ENCODE measurements at places on chromosomes 7 and 10.

DNA sequence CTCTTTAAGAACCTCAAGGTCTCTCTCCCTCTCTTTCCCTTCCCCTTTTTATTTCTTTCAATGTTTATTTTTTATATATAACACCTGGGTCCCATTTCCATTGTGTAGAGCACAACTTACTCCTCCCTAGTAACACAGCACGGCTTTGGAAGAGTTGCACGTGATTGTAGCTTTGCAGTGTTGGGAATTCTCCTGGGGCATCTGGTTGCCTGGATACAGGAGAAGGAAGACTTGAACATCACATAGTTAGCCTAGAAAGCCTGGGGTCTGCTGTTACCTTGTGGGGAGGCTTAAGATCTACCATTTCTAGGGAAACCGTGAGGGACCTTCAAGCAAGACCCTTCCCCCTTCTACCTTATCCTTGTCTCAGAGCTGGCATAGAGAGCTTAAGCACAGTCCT is 41.1 kb upstream of the NFKB2 start:
- no peak for DNase-seq

DNA sequence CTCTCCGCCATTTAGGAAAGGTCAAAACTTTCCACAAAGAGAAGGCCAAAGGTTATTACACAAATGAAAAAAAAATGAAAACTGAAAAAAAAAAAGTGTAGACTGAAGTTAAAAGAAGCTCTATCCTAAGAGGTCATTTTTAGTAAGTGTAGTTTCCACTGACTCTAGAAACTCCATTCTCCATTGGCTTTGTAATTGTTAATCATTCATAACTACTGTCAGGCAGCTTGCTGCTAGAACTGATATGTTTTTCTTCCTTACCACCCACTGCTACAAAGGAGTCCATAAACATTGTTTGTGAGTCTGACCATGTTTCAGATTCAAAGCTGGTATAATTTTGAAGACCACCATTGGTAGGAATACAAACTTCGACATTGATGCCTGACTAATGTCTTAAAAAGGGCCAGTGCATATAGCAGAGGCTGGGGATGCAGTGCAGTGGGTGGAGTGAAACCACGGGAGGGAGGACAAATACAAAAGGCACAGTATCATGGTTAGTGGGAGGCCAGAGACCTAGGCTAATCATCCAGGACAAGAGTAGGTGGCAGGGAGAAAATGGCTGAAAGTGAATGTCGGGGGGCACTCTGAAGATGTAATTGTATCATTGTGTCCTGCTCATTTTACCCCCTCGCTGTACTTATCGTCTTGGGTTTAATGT is 16.9 kb upstream of the DYNC1I1 start:
- no peak for DNase-seq

DNA sequence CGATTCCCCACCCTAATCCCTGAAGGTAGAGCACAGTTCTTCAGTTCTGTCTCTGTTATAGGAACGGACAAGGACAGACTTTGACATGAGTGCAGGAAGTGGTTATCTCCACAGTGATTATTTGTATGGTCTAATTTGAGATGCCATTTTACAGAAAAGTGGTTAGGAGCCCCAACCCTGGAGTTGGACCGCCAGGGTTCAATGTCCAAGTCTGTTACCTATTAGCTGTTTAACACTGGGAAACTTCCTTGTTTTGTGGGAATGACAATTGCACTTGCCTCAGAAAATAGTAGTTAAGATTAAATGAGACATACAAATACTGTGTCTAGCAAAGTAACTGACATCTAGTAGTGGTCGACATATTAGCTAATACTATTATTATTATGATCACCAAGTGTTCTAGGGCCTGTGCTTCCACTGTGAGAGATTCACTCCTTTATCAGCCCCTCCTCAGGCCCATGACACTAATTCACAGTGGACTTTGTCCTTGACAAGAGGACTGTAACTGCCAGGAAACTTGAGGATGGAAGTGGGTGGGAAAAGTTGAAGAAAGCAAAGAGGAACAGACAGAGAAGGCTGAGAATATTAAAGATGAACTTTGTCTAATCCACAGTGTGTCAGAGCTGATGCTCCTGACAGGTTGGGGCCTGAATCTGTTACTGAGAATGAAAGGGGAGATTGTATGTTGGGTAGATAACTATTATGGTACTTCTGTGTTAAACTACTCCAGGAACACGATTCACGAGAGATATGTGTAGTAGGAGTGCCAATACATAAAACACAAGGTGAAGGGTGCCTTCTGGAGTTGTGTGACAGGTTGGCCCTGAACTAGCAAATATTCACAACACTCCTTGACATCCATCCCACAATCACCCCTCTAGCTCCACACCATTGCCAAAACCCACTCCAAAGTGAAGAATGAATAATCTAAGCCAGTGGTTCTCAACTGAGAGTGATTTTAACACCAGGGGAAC is 66.4 kb downstream of the TAC1 start:
- DNase-seq, result no peak

GRCh38 chr10:6917125-6917524 is 337.0 kb upstream of the PRKCQ start:
- no peak for DNase-seq

GRCh38 chr7:117009705-117010361 is 56.5 kb downstream of the ST7 start:
- DNase-seq, result no peak

- DNase-seq, result no peak
These were observed 22.2 kb upstream of the SH2B2 start for GRCh38 chr7:102264367-102264891.

DNA sequence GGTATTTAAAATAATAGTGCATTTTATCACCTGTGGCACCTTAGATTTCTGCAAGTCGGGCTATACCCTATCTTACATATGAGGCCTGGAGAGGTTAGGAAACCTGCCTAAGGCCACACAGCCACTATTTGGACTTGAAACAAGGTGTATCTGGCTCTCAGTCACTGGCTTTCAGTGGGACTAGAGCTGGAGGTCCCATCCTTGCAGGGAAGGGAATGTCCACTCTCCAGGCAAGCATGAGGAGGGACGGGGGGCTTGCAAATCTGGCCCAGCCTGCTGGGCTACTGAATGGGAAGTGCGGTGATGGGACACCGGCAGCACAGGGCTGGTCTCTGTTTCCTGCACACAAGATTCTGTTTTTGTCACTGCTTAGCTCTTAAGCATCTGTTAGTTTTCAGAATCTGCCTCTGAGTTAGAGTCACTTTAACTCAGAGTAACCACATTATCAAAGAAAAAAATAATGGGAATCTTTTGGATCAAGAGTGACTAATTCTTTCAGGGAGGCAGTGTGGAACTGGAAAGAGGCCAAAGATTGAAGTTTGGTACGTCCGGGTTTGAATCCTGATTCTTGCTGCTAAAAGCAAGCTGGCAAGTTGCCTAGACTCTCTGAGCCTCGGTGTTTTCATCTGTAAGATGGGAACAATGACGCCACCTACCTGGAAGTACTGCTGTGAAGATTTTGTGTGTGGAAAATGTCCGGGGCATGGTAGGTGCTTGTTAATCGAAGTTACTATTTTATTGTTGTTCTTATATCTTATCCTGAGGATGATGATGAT is 33.8 kb upstream of the HABP2 start:
- no peak for DNase-seq

- DNase-seq, result no peak
These were observed 4.1 kb downstream of the VAX1 start for GRCh38 chr10:117134056-117134305.

DNA sequence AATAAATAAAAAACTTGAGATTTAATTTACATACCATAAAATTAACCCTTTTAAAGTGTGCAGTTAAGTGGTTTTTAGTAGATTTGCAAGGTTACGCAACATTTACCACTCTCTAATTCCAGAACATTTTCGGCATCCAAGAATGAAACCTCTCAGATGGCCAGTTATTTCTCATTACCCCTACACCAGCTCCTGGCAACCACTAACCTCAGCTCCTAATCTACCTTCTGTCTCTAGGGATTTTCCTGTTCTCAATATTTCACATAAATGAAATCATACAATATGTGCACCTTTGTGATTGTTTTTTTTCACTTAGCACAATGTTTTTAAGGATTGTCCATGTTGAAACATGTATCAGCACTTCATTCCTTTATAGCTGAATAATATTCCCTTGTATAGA is 45.1 kb downstream of the INPP5F start:
- DNase-seq, result no peak

GRCh38 chr7:136446751-136447150 is 421.7 kb upstream of the CHRM2 start:
- DNase-seq, result no peak

GRCh38 chr7:150356265-150356897 is 12.2 kb upstream of the REPIN1 start:
- no peak for DNase-seq

GRCh38 chr10:15715619-15716227 is 4.0 kb downstream of the ITGA8 start:
- no peak for DNase-seq

GRCh38 chr7:101608772-101609713 is 20.1 kb downstream of the MYL10 start:
- DNase-seq, result no peak

GRCh38 chr7:22884911-22885788 is 62.5 kb upstream of the TOMM7 start:
- no peak for DNase-seq

GRCh38 chr10:50286996-50287803 is 35.9 kb upstream of the ASAH2 start:
- DNase-seq, result no peak

DNA sequence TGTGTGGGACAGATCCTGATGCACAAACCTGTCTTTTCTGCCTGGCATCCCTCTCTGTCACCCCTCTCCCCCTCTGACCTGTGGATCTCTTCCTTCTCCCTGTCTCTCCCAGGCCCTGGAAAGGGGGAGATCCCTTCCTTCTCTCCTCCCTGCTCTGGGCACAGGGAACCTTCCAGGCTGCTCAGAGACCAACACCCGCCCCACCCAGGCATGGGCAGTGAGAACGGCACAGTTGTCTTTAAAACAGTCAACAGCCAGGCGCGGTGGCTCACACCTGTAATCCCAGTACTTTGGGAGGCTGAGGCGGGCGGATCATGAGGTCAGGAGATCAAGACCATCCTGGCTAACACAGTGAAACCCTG is 34.7 kb downstream of the KCNH2 start:
- DNase-seq, result no peak

DNA sequence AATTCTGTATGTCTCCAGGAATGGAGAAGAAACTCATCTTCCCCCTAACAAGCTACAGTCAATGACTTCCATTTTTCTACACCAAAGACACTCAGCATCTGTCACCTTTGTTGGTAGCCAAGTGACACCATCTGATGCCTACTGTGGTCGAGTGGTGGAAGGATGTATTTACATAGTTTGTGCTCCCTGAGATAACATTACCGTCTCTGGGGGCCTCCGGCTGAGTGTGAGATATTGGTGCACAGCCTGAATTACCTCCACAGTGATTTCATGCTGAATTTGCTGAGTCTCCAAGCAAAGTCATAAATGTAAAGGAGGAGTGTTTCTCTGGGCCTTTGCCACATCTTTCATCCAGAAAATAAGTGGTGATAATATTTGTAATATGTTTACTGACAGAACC is 114.0 kb downstream of the GRID1 start:
- no peak for DNase-seq

DNA sequence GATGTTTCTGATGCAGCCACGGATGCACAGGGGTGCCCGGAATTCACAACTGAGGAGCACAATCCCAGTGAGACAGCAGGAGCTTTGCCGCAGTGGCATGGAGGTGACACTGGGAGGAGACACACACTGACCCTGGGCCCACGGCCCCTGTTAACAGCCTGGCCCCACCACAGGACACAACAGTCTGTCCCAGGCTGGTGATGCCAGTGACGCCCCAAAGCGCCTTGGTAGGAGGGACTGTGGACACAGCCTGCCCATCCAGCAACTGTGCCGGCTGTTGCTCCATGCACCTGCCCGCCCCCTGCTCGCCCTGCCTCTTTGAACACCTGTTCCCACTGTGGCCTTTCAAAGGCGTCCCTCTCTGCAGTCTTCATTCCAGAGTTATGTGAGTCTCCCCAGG is 49.8 kb downstream of the KLF6 start:
- DNase-seq, result no peak

DNA sequence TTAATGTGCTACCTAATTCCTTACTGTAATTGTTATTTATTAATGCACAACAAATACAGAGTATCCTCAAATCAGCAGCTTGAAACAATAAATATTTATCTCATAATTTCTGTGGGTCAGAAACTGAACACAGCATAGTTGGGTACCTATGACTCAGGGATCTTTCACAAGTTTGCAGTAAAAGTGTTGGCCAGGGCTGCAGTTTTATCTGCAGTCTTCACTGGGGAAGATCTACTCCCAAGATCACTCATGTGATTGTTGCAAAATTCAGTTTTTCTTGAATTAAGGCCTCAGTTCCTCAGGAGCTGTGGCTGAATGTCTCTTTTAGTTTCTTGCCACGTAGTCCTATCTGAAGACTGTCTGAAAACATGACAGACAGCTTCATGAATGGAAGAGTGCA is 237.8 kb downstream of the ZWINT start:
- no peak for DNase-seq

DNA sequence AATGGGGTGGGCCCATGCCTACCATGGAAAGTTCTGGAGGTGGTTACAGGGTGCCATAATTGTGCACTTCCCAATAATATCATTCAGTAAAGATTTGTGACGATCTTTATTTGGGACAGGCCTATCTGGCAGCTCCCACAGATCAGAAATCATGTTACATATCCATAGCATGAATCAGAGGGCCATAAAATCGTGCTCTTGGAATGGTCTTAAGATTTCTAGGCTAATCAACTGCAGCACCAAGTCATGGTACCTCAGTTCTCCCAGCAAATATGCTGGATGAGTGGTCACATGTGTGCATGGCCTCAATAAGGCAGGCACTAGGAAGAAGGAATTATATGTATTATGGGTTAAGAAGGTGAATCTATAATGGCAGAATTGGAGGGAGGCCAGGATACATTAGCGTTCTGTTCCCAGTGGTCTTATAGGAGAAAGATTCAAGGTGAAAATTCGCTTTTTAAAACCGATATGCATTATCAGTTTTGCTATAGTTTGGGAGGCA is 134.7 kb downstream of the NRP1 start:
- no peak for DNase-seq

GRCh38 chr10:69474742-69475432 is 23.6 kb downstream of the TSPAN15 start:
- no peak for DNase-seq

DNA sequence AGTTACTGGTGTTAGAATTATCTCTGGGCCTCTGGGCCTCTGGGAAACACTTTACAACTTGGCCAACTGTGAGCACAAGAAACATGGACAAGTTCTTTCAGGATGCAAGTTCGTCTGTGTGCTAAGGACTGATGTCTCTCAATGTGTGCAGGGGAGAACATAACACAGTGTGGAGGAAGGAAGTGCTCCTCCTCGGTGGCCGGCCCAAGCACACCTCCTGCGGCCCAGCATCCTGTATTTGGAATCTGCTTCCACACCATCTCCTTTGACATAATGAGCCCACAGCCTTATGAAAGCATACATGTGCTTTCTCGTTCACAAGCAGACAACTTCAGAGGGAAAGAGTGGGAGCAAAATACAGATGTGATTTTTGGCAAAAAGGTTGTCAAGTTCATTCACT is 59.0 kb downstream of the MTPN start:
- no peak for DNase-seq

GRCh38 chr10:93075369-93076221 is 1.9 kb downstream of the CYP26A1 start:
- no peak for DNase-seq
